Stimulated activated CD4-positive, alpha-beta T cell treated with anti-CD3 and anti-CD28 coated beads, Interleukin-15, amount 100 ng/mL, for 24 hours (primary cell): ENCODE measurements at places on chromosomes 13 and 19.
A peak's percentile ranks its signal among the peaks of the same experiment; 100 is the strongest.

GRCh38 chr13:110455941-110456340, 105.6 kb downstream of the RAB20 start:
- DNase-seq = peak; percentile 77

DNA sequence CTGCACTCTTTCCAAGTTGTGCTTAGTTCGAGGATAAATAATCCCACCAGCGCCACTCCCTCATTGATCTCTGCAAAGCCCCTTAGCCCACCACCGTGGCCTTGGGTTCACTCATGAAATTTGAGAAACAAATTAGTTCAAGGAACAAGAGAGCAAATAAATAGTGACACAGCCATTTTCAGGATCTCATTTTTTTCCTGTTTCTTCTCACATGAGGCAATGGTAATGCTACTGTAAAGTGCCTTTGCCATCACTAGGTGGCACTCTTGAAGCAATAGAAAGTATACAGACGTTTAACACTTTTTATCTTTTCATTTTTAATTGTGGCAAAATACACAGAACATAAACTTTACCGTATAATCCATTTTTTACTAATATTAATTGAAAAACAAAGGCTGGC, 76.8 kb upstream of the ZNF835 start:
- DNase-seq = no peak

DNA sequence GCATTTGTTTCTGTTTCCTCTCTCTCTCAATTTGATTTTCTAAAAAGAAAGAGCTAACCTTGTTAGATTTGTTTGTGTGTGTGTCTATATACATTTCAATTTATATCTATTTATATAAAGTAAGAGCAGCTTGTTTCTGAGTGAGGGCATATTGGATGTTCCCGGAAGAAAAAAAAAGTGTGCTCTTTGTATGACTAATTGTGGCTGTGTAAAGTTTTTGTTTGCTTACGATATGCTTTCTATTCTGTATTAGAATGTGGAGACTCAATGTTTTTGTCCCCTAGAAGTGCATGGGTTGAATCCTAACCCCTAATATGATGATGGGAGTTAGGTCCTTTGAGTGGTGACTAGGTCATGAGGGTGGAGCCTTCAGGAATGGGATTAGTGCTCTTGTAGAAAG, 66.6 kb upstream of the C1QTNF9B start:
- no peak for DNase-seq

DNA sequence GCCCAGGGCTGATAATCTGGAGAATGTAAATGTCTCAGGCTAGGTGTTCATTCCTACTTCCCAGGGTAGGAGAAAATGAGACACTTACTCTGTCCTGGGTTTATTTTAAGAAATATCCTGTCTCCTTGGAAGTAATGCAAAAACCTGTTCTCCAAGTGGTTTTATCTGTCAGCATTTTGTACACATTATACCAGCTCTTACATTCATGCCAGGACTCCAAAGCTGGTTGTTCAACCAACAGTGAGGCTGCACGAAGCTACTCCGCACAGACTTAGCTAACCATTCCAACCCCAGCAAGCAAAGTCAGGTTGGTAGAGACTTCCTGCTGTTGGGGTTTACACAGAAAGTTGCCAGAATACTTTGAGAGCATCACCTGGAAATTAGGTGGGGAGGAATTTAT, 55.6 kb downstream of the SLC7A1 start:
- no peak for DNase-seq

DNA sequence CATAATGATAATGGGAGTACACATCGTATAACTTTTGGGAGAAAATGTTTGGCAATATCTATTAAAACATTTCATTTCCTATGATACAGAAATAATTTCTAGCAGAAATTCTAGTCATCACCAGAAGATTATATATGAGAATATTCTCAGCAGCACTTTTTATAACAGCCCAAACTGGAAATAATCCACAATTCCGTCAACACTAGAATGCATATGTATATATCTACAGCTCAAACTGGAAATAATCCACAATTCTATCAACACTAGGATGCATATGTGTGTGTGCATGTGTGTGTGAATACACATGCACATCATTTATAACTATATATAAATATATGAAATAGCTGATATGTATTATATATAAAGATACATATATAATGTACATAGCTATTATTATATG, 408.0 kb upstream of the KLHL1 start:
- no peak for DNase-seq

DNA sequence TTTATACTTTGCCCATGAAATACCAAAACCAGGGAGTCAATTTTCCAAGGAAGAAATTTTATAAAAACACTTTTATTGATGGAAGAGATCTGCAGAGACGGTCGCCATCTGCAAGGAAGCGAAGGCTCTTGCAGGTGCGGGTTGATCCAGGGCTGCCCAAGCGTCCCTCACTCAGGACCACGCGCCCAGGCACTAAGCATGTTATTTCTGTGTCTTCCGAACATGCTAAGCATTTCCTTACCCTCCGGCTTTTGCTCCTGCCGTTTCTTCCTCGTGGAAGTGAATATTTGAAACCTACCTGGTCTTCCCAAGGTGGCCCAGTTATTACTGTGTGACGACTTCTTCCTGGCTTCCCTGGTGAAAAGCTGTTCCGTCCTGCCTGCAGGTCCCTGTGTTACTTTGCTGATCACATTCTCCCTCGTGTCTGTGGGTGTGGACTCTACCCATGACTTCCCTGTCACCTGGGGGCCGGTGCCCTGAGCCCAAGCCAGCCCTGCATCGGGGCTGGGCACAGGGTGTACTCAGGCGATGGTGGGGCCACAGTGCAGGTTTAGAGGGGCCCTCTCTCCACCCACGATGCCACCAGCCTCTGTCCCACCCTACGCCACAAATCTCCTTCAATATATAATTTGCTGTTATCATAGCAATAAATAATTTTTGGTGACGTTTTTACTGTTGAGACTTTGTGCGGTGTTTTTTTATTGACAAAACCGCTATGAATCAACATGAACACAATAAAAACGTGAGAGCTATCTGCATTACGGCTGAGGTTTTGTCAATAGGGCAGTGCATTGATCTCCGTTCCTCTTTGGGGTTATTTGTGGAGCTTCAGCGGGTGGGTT, 119.4 kb downstream of the URI1 start:
- DNase-seq = no peak

DNA sequence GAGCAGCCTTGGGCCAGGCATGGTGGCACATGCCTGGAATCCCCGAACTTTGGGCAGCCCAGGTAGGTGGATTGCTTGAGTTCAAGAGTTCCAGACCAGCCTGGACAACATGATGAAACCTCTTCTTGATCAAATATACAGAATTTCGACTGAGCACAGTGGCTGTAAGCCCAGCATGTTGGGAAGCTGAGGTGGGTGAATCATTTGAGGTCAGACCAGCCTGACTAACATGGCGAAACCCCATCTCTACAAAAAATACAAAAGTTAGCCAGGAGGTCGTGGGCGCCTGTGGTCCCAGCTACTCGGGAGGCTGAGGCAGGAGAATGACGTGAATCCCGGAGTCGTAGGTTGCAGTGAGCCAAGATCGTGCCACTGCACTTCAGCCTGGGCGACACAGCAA, 8.0 kb upstream of the NLRP7 start:
- no peak for DNase-seq

DNA sequence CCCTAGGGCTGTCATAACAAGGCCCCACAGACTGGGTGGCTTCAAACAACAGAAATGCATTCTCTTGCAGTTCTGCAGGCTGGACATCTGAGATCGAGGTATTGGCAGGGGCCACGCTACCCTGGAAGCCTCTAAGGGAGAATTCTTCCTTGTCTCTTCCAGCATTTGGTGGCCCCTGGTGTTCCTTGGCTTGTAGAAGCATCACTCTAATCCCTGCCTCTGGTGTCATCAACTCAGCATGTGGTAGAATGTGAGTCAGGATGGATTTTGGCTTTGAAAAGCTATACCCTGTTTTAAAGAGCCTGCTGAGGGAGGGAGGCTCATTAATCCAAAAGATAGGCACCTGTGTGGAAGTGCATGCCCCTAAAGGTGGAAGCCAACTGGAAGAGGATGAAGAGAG, 7.9 kb upstream of the GGACT start:
- DNase-seq = no peak

GRCh38 chr19:15330801-15331418, 1.4 kb downstream of the BRD4 start:
- DNase-seq = no peak

- DNase-seq = no peak
These were observed 630.0 kb upstream of the MIR17HG start for GRCh38 chr13:90717451-90717936.

DNA sequence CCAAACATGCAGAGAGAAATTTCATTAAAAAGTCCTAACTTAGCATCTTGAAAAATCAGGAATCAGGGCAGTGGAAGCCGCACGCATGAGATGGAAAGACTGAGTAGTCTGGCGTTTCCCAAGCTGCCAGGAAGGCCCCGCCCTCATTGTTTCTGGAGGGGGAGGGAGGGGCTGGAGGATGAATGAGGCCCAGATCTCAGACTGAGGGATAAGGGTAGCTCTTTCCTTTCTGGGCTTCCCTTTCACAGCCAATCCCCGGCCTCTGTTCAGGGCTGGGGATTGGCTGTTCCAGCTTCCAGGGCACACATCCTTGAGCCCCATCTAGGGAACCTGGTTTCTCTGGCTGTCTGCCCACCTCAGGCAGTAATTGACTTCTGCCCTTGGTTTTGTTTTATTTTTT, 7.3 kb downstream of the C19orf53 start:
- peak; percentile 44 for DNase-seq

GRCh38 chr19:31113293-31113692, 235.9 kb downstream of the TSHZ3 start:
- DNase-seq = no peak

DNA sequence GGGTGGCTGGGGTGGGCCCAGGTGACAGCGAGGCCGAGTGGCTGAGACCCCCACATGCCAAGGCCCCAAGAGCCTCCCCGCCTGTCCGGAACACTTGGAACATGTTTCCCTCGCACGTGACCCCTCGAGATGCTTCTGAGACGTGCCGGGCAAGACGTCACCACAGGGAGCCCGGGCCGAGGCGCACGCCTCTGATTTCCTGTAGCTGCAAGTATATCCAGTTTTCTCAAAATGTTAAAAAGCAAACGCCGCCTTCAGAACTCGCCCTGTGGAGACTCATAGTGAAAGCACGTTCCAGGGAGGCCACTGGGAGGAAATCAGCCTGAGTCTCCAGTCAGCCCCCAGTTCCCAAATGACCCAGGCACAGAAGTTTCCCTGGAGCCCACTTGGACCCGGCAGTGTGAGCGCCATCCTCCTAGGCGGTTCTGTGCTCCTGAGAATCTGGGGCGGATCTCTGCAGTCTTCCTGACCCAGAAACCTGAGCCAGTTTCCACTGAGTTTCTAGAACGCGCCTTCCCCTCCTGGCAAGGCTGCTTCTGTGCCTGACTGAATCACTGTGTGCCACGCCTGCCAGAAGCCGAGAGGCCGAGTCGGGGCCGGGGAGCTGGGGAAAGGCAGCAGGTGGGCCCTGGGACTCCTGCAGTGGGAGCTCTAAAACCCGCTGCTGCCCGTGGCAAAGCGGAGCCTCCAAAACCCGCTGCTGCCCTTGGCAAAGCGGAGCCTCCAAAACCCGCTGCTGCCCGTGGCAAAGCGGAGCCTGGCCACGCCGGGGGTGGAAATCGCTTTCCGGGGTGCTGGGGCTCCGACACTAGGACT, 179.3 kb downstream of the KDM4B start:
- no peak for DNase-seq

DNA sequence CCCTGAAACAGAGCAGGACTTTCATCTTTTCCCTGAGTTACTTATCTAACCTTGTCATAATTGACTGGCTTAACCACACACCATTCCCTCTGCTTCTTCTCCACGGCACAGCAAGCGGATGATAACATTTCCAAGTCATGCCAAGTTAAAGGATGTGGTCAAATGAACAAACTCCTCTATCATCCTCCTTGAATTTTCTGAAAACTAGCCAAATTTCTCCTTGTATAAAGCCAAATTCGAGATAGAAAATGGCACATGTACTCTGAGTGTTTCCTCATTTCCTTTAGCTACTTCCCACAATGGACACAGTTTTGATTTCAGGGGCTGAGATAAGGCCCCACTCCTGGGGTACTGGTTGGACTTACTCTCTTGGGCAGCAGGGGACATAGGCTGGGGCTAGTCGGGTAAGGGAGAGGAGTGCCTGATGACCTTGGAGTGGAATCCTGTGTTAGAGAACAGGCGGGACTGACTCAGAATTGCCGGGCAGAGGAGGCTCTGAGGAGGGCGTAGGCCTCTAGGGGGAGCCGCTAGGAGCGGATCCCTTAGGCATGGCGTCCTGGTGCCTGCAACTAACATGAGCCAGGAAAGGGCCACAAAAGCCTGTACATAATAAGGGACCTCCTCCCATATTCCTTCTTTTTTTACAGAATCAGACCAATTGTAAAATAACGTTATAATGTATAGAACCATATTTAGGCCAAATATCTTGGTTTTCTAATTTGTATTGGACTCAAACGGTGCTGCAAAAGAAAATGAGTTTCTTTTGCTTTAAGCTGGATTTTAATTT, 20.3 kb upstream of the TMTC4 start:
- DNase-seq = peak; percentile 21

GRCh38 chr19:13172346-13173138, 22.3 kb downstream of the IER2 start:
- peak; percentile 87 for DNase-seq

DNA sequence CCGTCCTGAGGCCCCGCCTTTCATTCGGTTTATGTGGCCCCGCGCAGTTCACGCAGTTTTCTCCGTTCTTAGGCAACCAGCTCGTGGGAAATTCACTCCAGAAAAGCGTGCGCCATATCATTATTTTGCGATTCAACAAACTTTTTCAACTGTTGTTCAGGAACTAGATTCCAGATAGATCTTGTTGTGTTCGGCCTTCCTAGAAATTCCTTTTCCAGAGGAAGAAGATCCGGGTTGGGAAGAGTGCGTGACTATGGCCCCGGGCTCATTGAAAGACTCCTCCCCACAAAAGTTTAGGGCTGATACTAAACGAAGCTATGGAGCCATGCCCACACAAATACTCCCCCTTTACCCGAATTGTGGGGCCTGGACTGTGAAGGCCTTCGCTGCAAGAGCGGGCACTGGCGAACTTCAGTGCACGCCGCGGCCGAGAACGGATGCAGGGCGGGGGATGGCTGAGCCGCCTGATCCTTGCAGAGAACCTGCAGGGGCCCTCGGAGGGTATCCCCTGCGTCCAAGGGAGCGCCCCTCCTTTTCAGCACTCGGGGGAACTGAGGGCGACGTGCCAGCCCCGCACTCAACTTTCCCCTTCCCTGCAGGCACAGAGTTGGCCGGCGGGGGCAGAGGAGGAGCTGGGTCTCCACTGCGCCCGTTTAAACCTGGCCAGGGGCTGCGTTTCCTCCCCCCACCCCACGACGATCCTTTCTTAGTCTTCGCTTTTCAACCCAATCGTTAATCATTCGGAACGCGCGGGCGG, 904 bp upstream of the SOX1 start:
- DNase-seq = no peak

DNA sequence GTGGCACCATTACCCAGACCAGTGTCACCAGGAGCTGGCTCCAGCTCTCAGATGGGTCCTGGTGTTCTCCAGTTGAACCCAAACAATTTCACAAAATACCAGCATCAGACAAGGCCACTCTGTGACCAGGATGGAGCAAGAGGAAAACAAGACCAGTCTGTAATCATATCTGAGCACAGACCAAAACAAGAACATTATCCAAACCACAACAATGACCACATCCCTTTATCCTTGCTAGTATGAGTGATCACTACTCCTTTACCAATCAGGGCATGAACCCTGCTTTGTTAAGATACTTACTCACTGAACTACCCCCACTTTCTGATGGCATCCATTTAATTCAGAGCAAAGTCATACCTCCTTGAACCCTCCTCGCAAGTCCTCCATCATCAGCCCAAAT, 145.9 kb downstream of the NUFIP1 start:
- no peak for DNase-seq

GRCh38 chr13:28320209-28320608, 174.7 kb downstream of the FLT1 start:
- DNase-seq = no peak

GRCh38 chr19:46068345-46069258, 27.8 kb upstream of the IGFL4 start:
- DNase-seq = no peak
